ENCODE measurements at places on chromosomes 5 and 9. TPM values are rescaled to one million over a fixed set of nuclear protein-coding genes. Genes with fewer than 3 reads are reported as not detected.

DNA sequence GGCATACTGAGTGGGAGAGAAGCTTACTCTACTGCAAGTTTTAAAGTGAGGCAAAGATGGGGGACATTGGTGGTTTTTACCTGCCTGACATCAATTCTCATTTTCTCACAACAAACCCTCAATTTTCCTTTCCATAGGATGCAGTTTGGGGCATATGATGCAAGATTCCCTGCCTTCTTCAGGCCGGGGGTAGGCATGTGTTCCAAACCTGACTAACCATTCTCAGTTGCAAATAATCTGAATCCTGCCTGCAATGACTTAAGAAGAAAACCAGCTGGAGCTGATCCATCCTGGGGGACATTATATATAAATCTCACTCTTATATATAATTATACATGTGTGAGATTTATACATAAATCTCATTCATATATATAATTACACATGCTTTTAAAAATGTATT lies 223.6 kb upstream of the EFNA5 start:
- no peak for DNase-seq

DNA sequence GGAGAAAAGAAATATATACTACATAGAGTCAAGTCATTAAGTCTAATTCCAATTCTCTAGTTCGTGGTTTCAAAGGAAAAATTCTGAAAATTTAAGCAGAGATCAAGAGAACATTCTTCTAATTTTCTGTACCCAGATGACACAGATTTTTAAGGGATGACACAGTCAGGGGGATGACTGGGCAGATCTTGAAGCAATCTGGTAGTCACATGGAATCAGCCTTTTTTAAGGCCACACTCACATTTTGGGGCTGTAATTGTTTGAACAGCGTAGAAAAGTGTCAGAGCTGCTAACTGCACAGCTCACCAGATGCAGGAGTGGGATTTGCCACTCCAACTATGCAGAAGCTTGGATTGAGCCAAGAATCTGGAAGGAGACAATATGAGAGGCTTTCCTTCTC lies 20.4 kb downstream of the PDE4D start:
- no peak for DNase-seq

DNA sequence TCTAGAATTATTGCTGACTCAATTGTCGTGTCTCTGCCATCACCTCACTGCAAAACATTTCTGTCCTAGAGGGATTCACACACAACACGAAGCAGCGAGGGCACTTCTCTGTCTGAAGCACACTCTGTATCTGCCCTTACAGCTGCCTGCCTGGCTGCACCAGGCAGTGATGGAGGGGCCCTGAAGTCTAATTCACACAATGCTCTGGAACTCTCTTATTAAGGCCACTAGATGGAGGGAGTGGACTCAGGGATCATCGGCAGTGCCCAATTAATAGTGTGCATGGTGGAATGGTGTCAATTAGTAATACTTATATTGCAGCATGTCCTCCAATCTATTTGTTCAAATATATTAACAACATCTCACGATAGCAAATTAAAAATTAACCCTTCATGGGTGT lies 157.5 kb upstream of the MAP1B start:
- no peak for DNase-seq

DNA sequence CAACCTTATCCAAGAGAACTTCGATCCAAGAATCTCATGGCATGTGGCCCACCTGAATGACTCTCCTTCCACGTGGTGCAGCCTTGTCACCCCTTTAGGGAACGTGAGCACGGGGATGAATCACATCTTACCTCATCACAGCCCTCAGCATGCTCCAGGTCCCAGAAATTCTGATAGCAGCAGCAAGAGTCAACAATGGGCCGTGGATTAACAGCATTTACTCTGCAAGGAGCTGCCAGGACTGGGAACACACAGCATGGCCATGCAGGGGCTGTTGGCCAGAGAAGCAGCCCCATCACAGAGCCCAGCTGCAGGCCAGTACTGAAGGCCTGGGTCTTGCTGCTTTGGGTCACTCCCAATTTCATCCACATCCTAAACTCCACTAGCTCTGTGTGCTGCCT lies 150.4 kb downstream of the C5orf15 start:
- DNase-seq: no peak

- DNase-seq: no peak
These were observed 410.3 kb upstream of the RGMB start for GRCh38 chr5:98363157-98363556.

- no peak for DNase-seq
These were observed 107.6 kb upstream of the SLC12A2 start for GRCh38 chr5:127975961-127976360.

DNA sequence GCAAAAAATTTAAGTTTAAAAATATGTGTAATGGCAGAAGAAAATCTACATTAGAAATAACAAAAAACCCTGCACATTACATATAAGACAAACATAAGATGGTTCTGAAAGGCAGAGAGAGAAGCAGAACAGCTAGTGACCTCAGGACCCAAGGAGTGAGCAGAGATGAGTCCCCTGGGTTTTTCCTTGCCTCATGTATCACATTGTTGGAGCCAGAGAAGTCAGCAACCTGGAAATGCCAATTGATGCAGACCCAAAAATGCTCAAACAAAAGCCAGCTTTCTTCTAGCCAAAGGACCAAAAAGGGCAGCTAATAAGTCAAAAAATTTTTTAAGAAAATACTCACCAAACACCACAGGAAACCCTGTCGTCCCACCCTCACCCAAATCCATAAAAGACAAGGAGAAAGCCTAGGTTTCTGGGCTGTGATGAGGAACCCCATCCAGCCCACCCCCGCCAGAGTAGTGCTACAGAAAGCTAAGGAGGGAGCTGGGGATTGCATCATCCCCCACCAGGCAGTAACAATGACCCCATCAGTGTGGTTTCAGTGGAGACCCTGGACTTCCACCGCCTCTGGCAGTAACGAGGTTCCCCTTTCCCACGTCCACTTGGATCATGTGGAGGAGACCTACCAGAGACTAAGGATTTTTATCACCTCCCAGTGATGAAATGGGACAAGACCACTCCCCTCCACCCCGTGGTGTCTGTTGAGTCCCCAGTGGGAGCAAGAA lies 17.6 kb downstream of the DENND1A start:
- no peak for DNase-seq

- DNase-seq: peak; percentile 53
These were observed 30.6 kb upstream of the MATR3 start for GRCh38 chr5:139262742-139263445.

GRCh38 chr5:31107091-31107518 lies 86.4 kb upstream of the CDH6 start:
- DNase-seq: no peak

DNA sequence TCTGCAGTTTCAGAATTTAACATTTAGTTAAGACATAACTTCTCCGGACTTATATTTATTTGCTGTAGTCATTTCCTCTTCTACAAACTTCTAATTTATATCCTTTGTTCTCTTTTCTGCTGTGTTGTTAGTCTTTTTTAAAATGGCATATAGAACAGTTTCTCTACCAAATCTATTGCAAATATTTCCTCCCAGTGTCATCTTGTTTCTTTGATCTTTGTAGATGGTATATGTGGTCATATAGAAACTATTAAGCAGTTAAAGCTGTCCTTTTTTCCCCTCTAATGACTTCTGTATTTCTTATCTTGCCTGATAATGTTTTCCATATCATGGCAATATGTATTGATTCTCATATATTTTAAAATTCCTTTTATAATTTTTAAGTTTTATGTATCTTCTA lies 264.5 kb downstream of the MCTP1 start:
- no peak for DNase-seq

DNA sequence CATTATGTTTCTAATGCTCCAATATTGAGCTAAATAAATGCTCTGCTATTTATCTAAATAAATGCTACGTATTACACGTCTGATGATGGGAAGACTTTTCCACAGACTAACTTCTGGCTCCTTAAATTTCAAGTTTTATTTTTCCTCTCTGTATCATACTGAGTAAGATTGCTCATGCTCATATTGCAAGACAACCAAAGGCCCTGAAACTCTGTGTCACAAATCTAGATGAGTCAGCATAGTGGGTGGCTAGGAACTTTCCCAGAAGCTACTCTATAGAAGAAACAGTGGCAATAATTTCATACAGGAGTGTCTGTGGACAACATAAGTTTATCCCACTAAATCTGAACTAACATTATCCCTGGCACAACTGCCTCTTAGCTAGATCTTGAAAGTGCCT lies 53.0 kb upstream of the RFX3 start:
- DNase-seq: no peak

DNA sequence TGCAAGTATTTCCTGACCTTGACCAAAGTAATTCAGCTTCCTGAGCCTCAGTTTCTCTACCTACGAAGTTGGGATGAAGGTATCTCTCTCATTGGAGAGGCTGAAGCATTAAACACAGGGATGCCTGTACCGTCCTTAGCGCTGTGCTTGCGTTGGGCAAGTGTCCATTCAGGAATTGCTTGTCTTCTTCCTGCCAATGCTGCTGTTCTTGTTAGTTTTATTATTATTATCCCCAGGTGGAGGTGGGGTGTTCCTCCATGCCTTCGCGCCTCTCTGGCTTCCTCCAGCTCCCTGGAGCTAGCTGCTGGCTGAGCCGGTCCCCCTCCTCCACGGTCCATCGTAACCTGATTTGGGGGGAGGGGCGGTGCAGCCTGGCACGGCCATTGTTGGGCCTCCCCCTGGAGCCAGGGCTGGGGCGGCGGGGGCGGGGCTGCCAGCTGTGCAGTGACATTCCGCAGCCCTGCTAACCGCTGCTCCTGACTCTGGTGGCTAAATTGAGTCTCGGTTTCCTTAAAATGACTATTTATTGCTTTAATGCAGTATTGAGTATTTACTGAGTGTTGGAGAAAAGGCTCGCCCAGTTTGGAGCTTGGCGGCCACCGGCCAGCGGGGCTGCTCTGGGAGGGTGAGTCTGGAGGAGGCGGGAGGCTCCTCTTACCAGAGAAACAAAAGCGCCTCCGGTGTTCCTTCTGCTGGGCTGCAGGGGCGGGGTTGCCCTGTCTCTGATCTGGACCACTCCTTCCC lies 51.3 kb downstream of the LMX1B start:
- DNase-seq: no peak

GRCh38 chr9:89872913-89873707 lies 268.3 kb downstream of the GADD45G start:
- no peak for DNase-seq

DNA sequence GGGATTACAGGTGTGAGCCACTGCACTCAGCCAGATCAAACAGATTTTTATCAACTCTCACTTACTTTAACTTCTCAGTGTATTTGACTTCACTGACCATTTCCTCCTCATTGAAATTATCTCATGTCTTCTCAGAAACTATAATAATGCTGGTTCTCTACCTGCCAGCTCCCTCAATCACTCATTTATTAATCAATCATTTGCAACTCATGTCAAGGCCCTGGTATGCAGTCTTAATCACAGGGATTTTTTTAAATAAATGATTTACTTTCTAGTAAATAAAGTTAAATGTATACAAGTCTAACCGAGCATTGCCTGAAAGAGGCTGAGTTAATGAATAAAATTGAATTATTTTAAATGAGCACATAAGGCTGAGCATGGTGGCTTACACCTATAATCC lies 63.3 kb downstream of the PLPP1 start:
- DNase-seq: no peak

DNA sequence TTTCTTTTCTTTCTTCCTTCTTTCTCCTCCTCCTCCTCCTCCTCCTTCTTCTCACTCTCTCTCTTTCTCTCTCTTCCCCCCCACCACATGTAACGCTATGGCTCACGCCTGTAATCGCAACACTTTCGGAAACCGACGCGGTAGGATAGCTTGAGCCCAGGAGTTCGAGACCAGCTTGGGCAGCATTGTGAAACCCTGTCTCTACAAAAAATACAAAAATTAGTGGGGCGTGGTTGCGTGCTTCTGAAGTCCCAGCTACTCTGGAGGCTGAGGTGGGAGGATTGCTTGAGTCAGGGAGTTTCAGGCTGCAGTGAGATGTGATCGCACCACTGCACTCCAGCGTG lies 736 bp upstream of the GLDC start:
- no peak for DNase-seq

DNA sequence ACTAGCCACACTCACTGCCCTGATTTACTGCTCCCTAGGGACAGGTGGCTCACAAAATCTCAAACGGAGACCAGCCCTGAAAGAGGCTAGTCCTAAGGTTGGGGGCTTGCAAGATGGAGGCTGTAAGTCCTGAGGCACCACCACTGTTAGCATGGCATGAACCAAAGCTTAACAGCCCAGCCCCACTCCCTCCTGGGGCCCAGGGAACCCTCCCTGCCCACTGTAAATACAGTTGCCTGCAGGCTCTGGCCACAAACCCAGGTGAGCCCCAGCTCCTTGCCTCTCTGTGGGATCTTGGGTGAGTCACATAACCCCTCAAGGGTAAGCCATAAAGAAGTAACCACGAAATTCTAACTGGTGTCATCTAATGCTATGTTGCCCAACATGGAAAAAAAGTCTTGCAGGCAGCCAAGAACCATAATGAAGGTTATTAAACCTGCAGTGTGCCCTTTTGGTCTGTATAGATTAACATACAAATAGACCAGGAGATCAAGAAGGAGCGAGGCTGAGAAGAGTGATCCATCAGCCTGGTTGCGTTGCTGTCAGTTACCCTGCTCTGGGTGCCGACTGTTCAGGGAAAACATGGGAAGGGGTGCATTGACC lies 1.7 kb upstream of the POMT1 start:
- peak; percentile 86 for DNase-seq

The ANKS6 gene
- total RNA-seq: 12.2 TPM

The MORN5 gene
- total RNA-seq: not detected

The ANKRD20A1 gene
- 2.7 TPM for total RNA-seq

The CDC20B gene
- total RNA-seq: not detected

The FAM153A gene
- total RNA-seq: 116 TPM

The HAVCR2 gene
- total RNA-seq: 2.7 TPM

The INSL4 gene
- total RNA-seq: not detected

The DOCK2 gene
- 223 TPM for total RNA-seq

The TRIM14 gene
- 86.2 TPM for total RNA-seq

All from CD4-positive, alpha-beta memory T cell (primary cell).